ENCODE measurements at places on chromosomes 5 and 9.

- no peak for DNase-seq
Measured at GRCh38 chr5:142823126-142823525, 52.9 kb downstream of the ARHGAP26 start.

- DNase-seq, result no peak
Measured at GRCh38 chr5:149447373-149448367, 68.6 kb upstream of the IL17B start.

DNA sequence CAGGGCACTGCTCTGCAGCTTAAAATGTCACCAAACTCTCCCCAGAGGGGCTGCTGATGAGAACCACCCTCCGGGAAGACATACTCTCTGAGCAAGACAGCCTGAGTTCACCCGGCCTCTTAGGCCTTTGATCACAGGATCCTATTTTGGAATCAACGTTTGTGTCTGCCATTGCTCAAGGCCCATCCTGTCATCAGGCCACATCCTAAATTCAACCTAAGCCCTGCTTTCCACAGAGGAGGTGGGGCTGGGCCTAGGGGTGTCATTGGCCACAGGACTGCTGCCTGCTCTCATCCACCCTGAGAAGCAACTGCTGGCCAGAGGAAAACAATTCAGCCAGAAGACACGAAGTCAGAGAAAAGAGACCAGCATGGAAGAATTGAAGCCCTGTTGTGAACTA is 351.1 kb upstream of the IRX2 start:
- no peak for DNase-seq

DNA sequence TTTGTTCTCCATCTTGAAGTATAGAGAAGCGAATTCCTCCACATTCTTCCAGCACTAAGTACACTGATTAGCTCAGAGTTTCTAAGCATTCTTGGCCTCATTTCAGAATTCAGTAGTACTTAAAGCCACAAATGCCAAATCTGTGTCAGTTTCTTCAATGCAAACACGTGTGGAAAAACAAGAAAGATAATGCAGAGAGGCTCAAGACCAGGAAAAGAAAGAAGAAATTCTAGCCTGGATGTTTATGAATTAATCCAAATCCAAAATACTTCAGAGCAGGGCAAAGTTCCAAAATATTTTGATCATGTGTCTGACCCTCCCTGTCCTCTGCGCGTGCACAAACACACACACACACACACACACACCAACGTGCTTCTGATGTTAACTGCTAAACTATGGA is 457.6 kb downstream of the SLCO4C1 start:
- no peak for DNase-seq

GRCh38 chr5:100846772-100847171 is 56.3 kb downstream of the ST8SIA4 start:
- no peak for DNase-seq

GRCh38 chr5:159642379-159642778 is 273.9 kb upstream of the ADRA1B start:
- DNase-seq, result no peak

DNA sequence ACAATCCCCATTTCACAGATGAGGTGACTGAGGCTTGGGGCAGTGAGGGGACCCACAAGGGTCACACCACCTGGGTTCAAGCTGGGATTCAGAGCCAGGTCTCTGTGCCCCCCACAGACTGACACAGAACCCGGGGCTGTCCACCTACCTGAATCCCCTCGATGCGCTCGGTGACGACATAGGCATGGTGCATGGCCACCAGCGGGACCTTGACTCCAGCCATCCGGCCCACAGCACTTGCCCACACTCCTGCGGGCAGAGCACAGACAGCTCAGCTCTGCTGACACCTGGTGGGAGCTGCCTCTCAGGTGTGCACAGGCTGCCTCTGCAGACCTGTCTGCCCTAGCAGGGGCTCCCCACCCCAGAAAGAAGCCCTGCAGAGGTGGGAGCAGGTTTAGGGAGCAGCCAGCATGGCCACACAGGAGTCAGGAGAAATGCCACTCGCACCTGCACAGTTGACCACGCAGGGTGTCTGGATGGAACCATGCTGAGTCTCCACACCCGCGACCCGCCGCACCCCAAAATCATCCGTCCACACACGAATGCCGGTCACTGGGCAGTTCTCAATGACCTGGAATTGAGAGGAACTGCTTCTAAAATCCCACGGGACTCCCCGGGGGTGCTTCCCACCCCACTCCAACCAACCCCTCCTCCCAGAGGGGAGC is 8.4 kb downstream of the SARDH start:
- no peak for DNase-seq

DNA sequence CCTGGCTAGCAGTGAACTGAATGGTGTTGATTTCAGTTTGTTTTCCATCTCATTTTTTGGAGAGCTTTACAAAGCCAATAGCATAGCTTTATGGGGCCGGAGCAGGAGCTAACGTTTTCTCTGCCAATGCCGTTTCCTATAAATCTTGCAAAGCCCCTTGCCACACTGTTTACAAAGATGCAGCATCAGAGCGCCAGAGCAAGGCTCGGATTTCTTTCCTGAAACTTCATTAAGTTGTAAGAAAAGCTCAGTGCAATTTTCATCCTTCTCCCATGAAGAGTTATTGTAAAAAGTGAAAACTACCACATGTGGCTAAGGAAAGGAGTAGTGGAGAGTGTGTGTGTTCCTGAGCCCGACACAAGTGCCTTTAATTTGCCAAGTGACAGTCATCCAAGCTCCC is 178.2 kb upstream of the GDNF start:
- no peak for DNase-seq

DNA sequence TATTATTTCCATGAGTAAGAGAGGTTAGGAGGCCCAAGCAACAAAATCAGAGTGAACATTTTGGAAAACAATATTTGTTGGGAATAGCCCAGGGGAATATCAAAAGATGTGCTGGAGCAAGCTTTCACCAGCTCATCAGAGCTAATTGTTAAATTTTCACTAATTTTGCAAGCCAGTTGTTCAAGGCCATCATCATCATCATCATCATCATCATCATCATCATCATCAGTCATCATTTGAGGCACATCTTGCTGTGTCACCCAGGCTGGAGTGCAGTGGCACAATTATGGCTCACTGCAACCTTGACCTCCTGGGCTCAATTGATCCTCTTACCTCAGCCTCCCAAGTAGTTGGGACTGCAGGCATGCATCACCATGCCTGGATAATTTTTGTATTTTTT is 350.5 kb upstream of the MEF2C start:
- no peak for DNase-seq

GRCh38 chr5:160092514-160092913 is 26.7 kb downstream of the PWWP2A start:
- no peak for DNase-seq

DNA sequence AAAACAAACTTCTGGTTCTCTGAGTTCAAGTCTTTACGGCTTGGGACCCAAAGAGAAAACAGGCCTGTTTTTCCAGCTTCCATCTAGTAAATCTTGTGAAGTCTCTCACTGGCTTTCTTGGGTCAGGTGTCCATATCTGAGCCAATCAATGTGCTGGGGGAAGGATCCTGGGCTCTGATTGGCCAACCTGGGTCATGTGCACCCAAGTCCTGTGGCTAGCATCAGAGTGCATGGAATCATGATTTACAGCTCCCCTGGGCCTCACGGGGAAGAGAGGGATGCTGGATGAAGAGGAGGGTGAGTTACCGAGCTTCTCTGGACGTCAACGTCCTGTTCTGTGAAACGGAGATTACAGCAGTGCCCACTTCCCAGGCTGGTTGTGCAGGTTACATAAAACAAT is 19.4 kb downstream of the CXCL14 start:
- no peak for DNase-seq

GRCh38 chr5:160151017-160151416 is 31.8 kb upstream of the PWWP2A start:
- no peak for DNase-seq

GRCh38 chr9:89277454-89277853 is 33.5 kb upstream of the CKS2 start:
- DNase-seq, result no peak

DNA sequence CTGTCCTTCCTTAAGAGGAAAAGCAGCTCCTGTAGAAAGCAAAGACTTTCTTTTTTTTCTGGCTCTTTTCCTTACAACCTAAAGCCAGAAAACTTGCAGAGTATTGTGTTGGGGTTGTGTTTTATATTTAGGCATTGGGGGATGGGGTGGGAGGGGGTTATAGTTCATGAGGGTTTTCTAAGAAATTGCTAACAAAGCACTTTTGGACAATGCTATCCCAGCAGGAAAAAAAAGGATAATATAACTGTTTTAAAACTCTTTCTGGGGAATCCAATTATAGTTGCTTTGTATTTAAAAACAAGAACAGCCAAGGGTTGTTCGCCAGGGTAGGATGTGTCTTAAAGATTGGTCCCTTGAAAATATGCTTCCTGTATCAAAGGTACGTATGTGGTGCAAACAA is 42.3 kb downstream of the NR4A3 start:
- DNase-seq, result no peak

All from NCI-H524 treated with DMSO at 0.1 percent for 48 hours (cell line).